ENCODE measurements at places on chromosomes 6 and 20.

DNA sequence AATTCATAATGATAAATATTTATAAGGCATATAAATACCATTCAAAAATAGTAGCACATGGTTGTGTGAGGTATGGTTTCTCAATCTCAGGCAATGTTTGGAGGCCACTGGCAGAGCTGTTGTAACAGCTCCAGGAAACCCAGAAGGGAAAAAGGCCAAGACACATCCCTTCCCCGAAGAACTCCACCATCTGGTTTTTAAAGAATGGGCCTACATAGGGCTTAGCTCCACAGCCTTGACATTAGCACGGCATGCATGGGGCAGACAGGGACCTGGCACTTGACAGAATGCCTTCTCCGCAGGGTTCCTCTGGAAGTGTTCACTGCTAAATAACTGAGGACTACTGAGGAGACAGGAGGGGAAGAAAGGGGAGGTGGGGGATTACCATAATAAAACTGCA, 16.1 kb upstream of the FOXO3 start:
- DNase-seq, result no peak

- DNase-seq, result no peak
These were observed 19.3 kb downstream of the SIRT5 start for GRCh38 chr6:13593720-13594119.

DNA sequence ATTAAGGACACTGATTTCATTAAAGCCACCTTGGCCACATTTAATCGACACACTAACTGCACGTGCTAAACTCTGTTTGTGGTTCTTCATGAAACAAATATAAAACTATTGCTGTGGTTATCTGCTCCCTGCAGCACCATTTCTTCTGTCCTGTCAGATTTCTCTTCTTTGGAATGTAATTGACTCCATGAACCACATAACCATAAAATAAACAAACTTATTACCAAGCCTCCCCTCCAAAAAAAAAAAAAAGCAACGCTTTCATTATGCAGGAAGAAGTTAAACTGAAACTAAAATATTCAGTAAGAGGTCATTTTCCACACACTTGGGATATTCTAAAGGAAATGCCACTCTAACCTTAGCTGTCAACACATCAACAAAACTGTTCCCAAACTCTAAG, 319.1 kb upstream of the NT5E start:
- DNase-seq, result no peak

GRCh38 chr6:158131926-158132325, 36.1 kb downstream of the SERAC1 start:
- no peak for DNase-seq

- no peak for DNase-seq
These were observed 1343.6 kb upstream of the CITED2 start for GRCh38 chr6:140718021-140718420.

DNA sequence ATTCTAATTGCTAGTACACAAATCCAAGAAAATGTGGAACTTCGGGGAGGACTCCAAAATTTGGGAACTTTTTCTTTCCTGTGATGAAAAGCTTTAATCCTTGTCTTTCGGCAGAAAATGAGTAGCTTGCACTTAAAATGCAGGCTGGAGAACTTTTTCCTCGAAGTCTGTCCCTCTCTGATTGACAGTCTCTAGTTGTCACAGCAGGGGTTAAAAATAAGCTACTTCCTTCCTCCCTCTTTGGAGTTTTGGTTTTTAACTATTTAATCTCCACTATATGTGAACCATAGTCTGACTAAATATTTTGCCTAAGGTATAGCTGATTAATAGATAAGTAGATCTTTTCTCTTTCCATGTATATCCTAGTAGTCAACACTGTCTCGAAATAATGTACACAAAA, 66.8 kb upstream of the MBOAT1 start:
- no peak for DNase-seq

GRCh38 chr6:45483021-45483420, 105.3 kb upstream of the SUPT3H start:
- DNase-seq, result no peak

GRCh38 chr20:48578397-48579098, 249.3 kb downstream of the PREX1 start:
- no peak for DNase-seq

DNA sequence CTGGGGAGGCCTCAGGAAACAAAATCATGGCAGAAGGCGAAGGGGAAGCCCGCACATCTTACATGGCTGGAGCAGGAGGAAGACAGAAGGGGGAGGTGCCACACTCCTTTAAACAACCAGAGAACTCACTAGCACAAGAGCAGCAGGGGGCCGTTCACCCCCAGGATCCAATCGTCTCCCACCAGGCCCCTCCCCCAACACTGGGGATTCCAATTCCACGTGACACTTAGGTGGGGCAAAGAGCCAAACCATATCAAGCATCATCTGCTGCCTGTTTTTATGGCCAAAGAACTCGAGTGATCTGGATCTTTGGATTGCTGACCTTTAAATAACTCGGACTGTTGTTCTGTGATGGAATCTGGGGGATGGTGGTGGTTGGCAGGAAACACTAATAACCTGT, 28.0 kb downstream of the PNLDC1 start:
- no peak for DNase-seq

- no peak for DNase-seq
These were observed 8.3 kb downstream of the HSPA12B start for GRCh38 chr20:3740615-3741301.

GRCh38 chr6:107491760-107492660, 2.1 kb downstream of the SOBP start:
- DNase-seq, result no peak

GRCh38 chr6:39924283-39924682, 10.0 kb downstream of the MOCS1 start:
- no peak for DNase-seq

DNA sequence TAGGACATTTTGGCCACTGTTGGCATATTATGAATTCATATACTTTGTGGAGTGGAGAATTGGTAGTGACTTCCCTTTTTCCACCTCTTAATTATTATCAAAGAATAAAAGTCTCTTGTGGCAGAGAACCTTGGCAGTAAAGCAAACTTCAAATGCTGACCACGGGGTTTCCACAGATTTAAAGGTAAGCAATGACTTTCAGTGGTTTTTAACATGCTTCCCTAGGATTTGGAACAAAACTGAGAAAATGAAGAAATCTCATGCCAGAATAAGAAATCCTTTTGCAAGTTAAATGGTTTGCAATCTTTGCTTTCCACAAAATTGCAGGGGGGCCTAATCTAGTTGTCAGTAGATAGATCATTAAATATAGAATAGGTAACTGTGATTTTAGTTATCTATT, 2.0 kb upstream of the SDC4 start:
- no peak for DNase-seq

GRCh38 chr6:111201764-111202163, 114.5 kb downstream of the SLC16A10 start:
- DNase-seq, result no peak

- DNase-seq, result no peak
These were observed 67.3 kb upstream of the RALY start for GRCh38 chr20:33926425-33926824.

Data from stimulated activated CD8-positive, alpha-beta memory T cell treated with anti-CD3 and anti-CD28 coated beads, Interleukin-2, amount 100 ng/mL, for 1 hour (primary cell).